ENCODE measurements at places on chromosomes 7 and 10.

GRCh38 chr7:2102375-2102723, 130.4 kb downstream of the MAD1L1 start:
- peak; percentile 31 for DNase-seq

GRCh38 chr7:19530261-19530660, 178.6 kb downstream of the POLR1F start:
- no peak for DNase-seq

- no peak for DNase-seq
Measured at GRCh38 chr7:106887421-106887820, 22.3 kb downstream of the PIK3CG start.

DNA sequence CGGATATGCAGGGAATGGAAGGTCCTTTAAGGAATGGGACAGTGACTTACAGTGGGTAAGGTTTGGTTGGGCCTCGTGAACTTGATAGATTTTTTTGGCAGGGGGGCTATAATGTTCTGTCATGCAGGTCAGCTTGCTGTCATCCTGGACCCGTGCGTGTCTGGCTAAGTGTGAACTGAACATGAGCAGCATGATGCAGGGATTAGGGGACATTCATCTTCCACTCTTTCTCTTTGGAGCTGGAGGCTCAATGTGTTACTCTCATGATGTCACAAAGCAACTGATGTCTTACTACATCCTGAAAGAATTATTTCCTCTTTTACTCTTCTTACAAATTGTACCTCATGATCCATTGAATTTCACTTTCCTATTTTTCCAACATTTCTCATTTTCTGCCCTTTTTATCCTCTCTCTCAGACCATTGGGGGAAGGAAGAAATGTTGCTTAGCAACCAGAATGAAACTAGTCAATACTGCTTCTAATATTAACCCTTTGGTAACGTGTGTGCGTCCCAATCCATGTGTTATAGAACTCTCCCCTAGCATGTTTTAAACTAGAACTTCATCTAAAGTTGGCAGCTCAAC, 549.1 kb downstream of the LRMDA start:
- DNase-seq: no peak

- peak; percentile 39 for DNase-seq
Measured at GRCh38 chr10:32459051-32459698, 13.2 kb downstream of the CCDC7 start.

DNA sequence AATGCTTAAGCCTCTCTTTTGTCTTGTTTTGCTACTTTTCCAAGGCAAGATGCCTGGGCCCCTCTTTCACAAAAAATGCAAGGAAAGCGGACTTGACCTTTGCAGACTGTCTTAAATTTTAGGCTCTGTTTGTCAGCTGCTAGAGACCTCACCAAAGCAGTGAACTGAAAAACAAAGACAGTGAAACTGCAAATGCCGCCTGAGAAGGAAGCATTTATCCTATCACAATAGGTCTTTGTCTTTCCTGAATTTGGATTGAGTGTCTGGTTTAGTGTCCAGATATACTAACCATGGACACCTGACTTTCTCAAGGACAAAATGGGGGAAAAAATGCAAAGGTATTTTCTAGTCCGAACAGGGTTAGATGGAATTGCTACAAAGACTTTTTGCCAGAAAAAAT, 256.9 kb downstream of the INHBA start:
- DNase-seq: no peak

- DNase-seq: no peak
Measured at GRCh38 chr10:10872035-10872673, 145.5 kb upstream of the CELF2 start.

GRCh38 chr10:43679509-43679908, 30.8 kb upstream of the ZNF32 start:
- no peak for DNase-seq

DNA sequence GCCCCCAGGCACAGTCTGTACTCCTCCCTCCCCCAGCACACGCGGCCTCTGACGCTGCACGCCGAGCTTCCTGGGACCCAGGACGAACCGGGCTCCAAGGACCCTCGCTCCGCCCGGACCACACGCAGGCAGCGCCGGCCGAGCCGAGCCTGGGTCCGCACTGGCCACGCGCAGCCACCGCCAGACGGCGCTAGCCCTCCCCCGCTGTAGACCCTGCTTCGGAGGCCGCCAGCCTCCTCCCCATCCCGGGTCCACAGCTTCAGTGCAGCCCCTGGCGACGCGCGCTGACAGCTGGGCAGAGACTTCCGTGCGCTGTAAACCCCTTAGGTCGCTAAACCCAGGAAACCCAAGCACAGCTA, 936 bp upstream of the TCERG1L start:
- no peak for DNase-seq

DNA sequence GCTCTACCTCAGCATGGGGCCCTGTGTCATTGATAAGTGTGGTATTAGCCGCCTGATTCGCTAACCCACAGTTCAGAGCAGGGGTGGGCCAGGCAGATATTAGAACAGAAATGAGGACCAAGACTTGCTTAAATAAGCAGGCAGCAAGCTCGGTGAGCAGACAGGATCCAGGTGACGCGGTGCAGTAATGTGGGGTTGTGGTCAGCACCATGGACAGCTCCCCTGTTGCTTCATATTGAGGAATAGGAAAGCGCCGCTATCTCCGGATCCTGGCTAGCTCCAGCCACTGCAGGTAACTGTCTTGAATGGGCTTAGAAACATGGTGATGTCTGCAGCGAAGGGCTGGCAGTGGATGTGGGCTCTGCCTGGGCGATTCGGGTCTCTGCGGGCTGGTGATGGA, 51.3 kb upstream of the GPR26 start:
- DNase-seq: peak; percentile 16

GRCh38 chr7:12730523-12730922, 43.1 kb downstream of the ARL4A start:
- no peak for DNase-seq

GRCh38 chr10:131056091-131056579, 255.4 kb downstream of the TCERG1L start:
- no peak for DNase-seq

DNA sequence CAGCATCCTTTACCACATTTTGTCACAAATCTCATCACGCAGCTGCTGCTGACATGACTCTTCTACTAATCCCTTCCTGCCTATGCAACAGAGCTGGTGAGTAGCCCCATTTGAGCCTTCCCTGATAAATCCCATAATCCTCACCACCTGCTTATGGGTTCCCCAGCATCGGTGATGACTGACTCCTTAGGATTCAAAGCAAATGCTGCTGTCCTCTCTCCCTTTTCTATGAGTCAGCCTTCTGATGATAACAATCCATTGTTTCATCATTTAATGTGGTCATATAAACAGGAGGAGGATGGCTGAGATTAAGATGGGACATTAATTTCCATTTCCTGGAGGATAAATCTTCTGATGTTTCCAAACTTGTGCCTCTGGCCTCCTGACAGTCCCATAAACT, 73.4 kb downstream of the SORCS1 start:
- no peak for DNase-seq

Data from effector memory CD8-positive, alpha-beta T cell (primary cell).